ENCODE measurements at places on chromosomes 4 and X. TPM values are rescaled to one million over a fixed set of nuclear protein-coding genes. Genes with fewer than 3 reads are reported as not detected.

Gene HTN1
- polyA plus RNA-seq = not detected

Gene NEUROG2
- polyA plus RNA-seq = not detected

Gene TMEM255A
- polyA plus RNA-seq = 0.04 TPM

Gene FGF5
- 39.9 TPM for polyA plus RNA-seq

Gene ESX1
- not detected for polyA plus RNA-seq

Gene GABRE
- 13.9 TPM for polyA plus RNA-seq

Gene HERC6
- 1.8 TPM for polyA plus RNA-seq

Gene MAGED4
- 20.6 TPM for polyA plus RNA-seq

Gene SSX4B
- polyA plus RNA-seq = not detected
